ENCODE measurements at places on chromosomes 4 and X.
A peak's percentile ranks its signal among the peaks of the same experiment; 100 is the strongest.

DNA sequence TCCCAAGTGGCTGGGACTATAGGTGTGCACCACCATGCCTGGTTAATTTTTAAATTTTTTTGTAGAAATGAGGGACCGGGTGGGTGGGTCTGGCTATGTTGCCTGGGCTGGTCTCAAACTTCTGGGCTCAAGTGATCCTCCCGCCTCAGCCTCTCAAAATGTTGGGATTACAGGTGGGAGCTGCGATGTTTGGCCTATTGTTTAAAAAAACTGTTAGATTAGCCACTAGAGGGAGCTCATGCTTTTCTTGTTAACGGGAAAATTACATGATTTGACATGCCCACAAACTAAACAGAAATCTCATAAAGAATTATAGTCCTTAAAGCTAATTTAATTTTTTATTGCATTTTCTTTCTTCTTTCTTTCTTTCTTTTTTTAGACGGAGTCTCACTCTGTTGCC, 5.0 kb upstream of the SDAD1 start:
- DNase-seq = peak; percentile 79

DNA sequence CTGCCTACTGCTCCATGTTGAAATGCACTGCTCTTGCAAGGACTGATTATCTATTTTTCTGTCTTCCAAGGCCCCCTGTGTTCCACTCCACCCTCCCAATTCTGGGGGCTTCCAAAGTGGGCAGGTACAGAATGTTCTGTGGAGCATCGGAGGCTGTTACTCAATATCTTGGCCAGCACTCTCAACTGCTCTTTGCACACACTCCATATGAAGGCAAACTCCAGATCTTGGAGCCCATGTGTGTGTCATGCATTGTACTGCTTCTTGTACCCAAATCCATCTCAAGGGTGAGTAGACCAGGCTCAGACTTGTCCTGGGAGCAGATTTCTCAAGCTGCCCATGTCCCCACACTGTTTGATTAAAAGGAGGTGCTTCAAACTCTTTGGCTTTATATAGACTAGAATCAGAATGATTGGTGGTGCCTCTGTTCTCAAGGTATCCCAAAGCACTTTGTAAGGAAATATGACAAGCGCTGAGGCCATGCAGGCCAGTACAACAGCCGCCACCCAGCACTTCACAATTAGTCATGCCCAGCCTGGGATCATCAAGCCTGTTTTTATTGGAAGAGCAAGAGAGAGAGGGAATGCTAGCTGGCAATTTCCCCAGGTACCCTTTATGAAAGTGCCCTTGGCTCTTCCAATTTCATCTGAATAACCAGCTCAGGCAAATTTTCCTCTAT, 44.3 kb downstream of the AR start:
- DNase-seq = no peak

DNA sequence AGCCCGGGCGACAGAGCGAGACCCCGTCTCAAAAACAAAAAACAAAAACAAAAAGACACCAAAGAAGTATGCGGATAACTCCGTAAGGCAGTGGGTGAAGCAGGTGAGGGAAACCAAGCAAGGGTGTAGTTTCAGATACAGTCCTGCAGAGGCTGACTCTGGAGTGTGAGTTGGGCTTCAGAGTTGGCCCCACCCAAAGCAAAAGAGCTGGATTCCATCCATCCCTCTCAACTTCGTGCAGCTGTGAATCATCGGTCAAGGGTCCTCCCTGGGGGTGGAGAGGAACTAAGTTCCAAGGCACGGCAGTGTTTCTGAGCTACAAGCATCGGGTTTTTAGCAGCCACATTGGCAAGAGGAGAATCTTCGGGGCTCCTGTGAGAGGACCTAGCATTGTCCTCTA, 43.9 kb upstream of the FAM9A start:
- DNase-seq = no peak

- no peak for DNase-seq
Measured at GRCh38 chr4:54588404-54588803, 69.4 kb upstream of the KIT start.

GRCh38 chrX:39709364-39709763, 388.4 kb downstream of the BCOR start:
- DNase-seq = no peak

DNA sequence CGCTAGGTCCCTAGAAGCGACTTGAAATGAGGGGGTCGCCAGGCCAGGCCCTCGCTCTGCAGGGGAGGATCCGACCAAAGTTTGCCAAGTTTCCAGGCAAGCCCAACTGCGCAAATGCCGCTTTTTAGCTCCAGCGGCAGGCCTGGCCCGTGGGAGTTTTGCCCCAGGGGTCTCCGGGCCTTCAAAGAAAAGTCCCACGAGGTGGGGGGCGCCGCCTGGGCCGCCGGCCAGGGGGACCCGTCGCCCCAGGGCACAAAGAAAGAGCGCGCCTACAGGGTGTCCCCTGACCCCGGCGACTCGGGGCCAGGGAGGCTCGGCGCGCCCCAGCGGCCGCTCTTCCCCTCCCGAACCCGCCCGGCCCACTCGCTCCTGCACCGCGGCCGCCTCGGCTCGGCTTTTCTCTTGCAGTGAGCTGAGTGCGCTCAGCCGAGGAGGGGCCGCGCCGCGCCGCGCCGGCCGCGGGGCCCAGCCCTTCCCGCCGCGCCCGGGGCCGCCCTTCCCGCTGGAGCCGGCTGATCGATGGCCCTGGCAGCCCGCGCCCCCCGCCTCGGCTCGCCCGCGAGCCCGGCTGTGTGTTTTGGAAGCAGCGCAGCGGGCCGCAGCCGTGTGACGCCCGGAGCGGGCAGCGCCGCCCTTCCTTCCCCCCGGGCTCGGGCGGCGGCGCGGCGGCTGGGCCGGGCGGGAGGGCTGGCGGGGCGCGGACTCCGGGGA, 754 bp upstream of the KLF3 start:
- no peak for DNase-seq

DNA sequence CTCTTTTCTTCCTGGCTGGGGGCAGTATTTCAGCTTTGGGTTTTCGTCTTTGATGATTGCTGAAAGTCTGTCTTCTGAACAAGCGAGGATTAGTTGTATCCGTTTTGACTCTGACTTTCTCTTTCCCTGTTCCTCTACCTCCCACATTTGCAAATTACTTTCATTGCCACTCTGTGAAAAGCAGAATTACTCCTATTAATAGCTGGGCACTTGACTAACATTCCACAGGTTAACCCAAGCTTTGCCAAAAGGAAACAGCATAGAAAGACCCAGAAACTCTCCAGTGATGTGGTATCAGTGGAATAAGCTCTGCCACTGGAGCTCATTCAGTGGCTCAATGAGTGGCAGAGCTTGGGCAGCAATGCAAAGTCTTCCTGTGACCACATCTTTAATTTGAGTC, 238.9 kb downstream of the PALLD start:
- DNase-seq = no peak

GRCh38 chrX:23742174-23742696, 841 bp downstream of the ACOT9 start:
- no peak for DNase-seq

DNA sequence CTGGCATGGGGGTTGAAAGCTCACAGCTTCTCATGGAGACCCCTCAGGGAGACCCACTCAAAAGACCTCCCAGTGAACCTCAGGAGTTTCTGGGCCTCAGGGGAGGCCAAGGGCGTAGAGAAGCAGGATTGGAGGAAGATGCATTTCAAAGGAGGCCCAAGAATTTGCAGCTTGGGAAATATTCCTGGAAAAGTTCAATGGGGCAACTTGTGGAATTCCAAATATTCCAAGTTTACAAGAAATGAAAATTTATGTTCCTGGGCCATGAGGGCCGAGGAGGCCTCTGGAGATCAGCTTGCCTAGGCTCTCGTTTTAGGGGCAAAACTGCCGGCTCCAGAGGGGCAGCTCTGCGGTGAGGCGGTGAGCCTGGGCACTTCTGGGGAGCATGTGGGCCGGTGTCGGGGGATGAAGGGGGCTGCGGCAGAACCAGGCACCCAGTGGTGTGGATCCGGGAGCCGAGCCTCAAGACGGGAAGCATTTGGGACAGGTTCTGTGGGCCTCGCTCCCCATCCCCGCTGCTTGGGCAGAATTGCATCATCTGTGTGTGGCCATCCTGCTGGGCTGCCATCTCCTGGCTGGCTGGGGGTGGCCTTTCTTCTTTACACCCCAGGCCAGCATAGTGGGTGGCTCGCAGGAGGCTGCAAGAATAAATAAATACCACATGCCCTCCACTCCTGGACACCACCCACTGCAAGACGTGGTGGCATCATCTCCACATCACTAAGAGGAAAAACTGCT, 54.6 kb upstream of the GPR78 start:
- no peak for DNase-seq

DNA sequence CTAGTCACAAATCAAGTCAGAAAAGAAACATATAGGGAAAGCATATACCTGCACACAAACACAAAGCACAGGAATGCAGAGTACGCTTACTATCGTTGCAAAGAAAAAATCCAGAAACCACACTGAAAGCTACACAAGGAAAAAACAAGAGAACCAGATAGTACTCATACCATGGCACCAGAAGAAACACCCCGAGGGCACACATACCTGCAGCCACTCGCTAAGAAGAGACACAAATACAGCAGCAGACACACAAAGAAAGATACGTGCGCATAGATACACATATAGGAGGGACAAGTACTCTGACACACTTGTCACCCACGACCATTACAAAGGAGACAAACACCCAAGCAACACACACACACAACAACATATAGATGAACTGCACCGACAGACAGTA, 1.4 kb upstream of the SLC38A5 start:
- DNase-seq = no peak

DNA sequence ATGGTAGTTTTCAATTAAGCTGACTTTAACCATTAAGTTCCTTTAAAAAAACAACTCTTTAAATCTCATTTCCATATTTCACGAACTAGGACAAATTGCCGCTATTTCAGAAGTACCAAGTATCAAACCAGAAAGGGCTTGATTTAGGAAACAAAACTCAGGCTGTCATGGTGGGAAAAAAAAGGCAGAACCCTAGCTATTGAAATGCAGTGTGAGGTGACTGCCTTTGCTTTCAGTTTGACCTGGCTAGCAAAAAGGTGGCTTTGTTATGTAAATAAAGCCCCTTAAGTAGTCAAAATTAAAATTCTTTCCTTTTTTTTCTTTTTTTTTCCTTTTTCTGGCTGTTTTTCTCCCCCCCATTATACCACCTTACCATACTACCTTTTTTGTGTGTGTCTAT, 40.6 kb upstream of the CYP2U1 start:
- no peak for DNase-seq

- DNase-seq = no peak
Measured at GRCh38 chr4:181807771-181808170, 435.4 kb upstream of the TENM3 start.

DNA sequence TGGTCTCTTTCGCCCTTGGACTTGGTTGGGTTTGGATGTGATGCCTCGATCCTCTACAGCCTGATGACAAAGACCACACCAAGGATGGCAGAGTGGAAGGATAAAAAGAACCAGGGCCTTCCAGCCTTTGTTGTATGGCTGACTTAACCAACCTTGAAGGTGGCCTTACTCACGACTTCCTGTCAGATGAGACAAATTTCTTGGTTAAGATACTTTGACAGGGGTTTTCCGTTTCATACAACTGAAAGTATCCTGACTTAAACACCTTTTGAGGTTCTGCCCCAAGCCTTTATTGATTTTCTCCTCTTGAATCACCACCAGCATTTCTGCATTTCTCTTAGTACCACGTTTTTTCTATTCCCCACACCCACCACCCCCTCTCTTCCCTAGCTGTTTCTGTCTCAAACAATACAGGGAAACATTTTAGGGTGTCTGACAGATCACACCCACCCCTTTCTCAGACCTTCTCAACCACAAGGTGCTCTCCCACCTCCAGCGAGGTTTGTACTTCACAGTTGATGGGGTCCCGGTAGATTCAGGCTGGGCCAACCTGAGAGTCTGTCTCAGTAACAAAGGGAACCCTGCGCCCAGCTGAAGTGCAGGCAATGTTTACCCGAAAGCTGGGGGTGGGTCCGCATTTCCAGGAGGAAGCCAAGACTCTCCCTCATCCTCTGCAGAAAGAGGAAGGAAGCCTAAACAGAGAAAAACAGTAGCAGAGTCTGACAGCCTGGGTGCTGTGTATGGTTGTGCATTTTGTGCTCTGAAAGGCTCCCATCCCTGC, 5.0 kb upstream of the TSPAN5 start:
- DNase-seq = peak; percentile 91

DNA sequence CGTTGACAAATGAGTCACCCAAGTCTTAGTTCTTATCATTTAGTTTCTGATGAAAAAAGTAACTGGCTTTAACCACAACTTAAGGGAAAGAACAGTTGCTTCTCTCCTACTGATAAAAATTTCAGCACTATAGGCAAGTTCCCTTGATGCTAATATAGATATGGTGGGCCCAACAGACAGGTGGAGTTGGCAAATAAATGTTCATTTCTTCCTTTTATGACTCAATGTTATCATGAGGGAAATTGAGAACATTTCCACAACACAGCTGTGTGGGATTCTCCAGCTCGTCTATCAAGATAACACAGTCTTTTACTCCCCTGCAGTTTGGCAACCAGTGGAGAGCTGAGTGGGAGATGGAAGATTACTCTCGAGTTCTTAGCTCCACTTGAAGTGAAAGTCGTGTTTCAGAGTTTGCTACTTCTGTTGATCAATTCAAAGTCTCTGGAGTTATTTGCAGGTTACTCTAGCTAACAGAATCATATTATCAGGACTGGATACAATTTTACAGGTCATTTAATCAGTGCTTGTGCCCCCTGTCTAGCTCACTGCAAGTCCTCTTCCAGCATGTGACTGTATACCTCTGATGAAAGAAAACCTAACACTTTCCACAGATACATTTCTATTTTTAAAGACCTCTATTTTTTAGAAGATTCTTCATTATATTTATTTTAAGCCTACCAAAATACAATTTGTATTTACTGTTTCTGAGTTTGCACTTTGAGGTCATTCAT, 270.6 kb upstream of the GK2 start:
- peak; percentile 23 for DNase-seq

DNA sequence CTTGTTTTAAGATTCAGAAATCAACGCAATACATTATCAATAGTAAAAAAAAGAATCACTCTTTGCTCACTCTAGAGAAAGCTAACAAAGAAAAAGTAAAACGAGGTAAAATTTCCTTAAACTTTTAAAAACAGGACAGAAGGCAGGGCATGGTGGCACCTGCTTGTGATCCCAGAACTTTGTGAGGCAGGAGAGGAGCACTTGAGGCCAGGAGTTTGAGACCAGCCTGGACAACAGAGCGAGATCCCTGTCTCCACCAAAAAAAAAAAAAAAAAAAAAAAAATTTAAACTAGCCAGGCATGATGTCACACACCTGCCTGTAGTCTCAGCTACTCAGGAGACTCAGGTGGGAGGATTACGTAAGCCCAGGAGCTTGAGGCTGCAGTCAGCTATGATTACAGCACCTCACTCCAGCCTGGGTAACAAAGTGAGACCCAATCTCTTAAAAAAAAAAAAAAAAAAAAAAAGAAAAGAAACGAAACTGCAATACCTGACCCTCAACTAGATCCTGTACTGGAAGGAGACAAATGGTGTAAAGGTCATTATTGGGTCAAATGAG, 3.5 kb downstream of the CCNI start:
- no peak for DNase-seq

DNA sequence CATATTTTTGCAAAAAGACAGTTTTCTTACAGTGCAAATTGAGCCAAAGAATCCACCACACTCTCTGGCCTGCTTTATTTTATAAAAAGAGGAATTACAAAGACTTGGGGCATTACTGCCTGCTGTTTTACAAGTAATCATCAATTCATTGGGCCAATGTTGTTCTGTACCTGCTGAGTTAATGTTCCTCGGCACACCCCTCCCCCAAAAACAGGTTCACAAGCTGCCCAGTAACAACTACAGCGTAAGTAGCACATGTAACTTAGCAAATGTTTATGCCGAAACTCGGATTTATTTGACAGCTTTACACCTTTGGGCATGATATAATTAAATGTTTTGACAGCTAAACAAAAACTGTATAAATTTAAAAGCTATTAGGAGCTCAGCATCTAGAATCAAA, 214.6 kb upstream of the MAB21L2 start:
- no peak for DNase-seq
